Cortex of kidney (tissue), 1 donor: ENCODE measurements at places on chromosomes 12 and 14.

DNA sequence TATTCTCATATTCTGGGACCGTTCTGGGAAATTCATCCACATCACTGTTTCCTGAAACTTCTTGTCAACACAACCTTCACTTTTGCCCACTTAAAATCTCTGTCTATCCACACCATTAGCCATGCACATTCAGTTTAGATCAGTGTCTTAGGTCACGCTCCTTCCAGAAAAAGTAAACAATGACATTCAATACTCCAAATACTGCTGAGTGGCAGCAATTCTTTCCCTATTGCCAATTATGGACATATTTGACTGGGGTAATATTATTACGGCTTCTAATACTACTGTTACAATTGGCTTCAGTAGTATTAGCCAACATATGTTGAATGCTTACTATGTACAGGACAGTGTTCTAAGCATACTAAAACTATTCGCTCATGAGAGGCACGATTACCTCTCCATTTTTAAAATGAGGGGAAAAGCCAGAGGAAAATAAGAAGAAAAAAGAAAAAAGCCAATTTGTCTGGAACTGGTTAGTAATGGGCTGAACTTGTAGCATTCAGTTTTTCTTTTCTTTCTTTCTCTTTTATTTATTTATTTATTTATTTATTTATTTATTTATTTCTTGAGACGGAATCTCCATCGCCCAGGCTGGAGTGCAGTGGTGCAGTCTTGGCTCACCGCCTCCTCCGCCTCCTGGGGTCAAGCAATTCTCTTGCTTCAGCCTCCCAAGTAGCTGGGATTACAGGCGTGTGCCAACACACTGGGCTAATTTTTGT, 23.4 kb downstream of the LTBR start:
- no peak for DNase-seq

- no peak for DNase-seq
These were observed 623 bp upstream of the TSPAN8 start for GRCh38 chr12:71158361-71158882.

GRCh38 chr12:4285070-4285469, 11.5 kb downstream of the CCND2 start:
- no peak for DNase-seq

DNA sequence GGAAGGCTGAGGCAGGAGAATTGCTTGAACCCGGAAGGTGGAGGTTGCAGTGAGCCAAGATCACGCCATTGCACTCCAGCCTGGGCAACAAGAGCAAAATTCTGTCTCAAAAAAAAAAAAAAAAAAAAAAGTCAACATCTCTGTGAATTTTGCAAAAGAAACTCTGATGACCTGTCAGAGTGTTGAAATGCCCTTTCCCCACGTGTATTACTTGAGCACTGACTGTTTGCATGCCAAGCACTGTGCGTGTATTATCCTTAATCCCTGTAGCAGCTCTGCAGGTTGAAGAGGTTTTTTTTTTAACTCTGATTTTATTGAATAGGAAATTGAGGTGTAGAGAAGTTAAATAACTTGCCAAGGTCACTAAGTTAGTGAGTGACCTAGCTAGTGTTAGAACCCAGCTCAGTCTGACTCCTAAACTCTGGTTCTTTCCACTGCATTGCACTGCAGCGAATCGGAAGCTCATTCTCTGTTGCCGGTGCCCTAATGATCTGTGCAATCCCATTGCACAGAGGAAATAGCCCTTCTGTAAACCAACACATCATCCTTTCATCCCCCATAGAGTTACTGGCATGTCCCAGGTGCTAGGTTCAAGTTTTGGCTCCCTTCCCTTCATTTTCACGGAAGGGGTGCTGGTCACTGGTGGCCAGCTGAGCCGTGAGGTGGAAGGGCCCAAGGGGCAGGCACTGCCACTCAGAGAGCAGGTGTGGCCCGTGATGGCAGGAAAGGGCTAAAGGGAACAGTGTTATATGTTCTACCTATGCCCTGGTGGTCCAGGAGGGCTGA, 122.3 kb downstream of the EML1 start:
- no peak for DNase-seq

DNA sequence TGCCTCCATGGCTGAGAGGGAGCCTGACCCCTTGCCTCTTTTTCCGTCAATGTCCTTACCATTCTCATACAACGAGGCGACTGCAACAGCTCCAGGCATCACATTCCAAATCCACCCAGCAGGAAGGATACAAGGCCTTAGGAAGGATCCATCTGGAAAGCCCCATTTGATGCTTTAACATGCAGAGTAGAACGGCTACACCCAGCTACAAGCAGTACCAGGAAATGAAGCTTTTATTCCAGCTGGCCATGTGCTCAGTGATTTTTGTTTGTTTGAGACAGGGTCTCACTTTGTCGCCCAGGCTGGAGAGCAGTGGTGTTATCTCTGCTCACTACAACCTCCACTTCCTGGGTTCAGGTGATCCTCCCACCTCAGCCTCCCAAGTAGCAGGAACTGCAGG, 124.8 kb downstream of the TMEM132D start:
- DNase-seq, result no peak

- no peak for DNase-seq
These were observed 266.0 kb downstream of the ALG10 start for GRCh38 chr12:34287986-34288962.

GRCh38 chr14:73403181-73403752, 55.1 kb downstream of the NUMB start:
- no peak for DNase-seq

DNA sequence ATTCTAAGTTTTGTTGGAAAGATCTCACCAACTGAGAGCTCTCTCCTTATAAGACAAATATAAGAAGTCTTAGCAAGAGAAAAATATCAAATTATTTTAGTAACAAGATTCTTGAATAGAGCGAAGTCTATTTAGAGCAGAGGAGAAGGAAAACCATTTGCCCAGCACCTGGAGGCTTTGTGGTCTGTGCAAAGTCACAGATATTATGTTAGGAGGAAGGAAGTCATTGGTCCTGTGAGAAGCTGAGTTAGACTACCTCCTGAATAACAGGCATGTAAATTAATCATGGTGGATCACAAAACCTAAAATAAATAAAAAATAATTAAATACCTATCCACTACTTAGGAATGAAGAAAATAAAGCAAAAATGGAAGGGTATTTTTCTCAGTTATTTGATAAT, 38.4 kb upstream of the ATXN7L3B start:
- no peak for DNase-seq

DNA sequence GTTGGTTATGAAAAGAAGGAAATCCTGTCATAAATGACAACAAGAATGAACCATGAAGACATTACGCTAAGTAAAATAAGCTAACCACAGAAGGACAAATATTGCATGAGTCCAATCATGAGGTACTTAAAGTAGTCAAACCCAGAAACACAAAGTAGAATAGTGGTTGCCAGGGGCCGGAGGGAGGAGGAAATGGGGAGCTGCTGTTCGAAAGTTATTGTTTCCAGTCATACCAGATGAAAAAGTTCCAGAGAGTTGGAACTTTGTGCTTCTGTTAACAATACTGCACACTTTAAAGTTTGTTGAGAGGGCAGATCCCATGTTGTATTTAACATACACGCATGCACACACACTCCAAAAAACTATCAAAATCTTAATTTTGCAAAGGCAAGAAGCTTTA, 69.3 kb downstream of the COCH start:
- DNase-seq, result no peak

GRCh38 chr12:119989731-119990381, 820 bp downstream of the BICDL1 start:
- no peak for DNase-seq

DNA sequence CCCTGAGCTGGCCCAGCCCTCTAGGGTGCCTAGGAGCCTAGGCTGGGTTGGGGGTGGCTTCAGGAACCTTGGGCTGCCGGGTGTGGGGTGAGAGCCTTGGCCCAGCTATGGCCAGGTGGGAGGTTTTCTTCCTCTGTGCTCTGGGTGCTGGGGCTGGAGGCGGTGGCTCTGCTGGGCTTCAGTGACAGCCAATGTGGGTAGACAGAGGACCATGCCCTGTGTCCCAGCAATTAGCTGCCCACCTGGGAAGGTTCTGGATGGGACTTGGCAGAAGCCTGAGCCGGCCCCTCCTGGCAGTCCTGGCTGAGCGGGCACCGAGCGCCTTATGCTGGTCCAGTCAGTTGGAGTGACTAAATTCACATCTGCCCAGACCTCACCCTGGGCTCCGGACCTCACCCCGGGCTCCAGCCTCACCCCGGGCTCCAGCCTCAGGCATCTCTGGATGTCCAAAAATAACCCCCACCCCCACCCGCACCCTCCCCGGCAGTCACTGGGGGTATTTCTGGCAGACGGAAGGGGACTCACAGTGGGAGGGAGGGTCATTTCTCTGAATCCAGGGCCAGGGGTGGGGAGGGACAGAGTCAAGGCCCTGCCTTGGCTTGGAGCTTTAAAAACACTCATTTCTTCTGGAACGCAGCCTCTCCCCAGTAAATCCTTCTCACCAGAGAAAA, 46.9 kb downstream of the CYP46A1 start:
- DNase-seq, result no peak

- DNase-seq, result no peak
These were observed 68.8 kb downstream of the RPL10L start for GRCh38 chr14:46582826-46583225.

DNA sequence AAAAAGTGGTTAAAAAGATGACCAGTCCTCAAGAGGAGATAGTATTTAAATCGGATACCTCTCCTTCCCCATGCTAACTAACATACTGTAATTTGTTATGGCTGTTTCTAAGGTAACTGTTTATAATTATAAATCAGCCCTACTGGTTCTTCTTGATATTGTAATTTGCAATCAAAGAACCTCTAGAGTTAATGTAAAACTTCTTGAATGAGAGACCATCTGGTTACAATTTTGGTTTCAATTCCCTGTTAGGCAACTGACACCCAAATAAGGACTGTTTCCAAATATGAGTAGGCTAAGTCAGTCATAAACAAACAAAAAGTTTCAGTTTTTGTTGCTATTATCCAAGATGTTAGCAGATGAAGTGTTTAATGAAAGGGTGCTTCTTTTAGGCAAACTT, 120.2 kb upstream of the DNM1L start:
- no peak for DNase-seq

DNA sequence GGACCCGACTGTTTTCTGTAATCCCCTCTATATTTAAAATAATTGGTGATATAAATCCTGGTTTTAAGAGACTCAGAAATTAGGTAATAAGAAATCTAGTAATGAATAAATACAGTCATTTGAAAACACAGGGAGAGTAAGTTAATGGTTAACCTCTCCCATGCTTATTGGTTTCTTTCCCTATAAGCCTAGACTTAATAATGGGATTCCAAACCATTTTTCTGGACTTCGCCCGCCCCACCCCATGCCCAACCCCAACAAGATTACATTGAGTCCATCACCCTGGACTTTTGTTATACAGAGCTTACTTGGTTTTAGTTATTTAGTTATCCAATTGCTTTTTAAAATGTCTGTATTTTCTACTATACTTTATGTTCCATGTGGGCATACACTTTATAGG, 98.7 kb downstream of the WIF1 start:
- DNase-seq, result no peak

DNA sequence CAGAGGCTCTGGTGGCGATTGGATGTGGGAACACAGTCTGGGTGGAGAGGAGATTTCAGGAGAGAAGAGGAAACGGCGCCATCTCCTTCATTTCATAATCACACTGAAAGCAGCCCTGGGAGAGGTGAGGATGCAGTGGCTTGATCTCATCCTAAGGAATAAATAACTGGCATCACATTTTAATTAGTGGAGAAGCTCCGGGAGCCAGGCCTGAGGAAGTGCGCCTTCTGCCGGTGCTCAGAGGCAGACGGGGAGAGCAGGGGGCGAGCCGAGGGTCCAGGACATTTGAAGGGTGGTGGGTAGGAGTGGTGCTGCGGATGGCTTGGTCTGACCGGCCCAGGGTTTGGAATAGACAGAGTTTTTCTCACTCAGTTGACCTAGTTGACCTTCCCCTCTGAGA, 265.0 kb downstream of the CACNA1C start:
- DNase-seq, result no peak

DNA sequence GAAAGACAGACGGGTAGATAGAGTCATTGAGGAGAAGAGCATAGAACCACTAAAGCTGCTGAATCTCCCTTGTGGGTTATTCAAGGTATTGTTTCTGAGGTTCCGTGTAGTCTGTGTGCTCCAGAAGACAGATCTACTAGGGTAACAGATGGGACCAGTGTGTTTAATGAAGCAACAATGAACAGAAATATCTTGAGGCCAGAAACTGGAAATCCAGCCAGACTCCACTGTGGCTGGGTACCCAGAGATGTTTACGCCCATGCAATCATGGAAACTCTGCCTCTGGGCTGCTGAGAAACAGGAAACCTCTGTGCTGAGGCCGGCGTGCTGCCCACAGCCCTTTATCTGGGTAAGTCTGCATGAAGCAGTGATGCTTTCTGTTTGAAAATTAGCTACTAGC, 8.3 kb downstream of the PROX2 start:
- no peak for DNase-seq

- no peak for DNase-seq
These were observed 133.1 kb upstream of the ARID2 start for GRCh38 chr12:45596366-45596765.

DNA sequence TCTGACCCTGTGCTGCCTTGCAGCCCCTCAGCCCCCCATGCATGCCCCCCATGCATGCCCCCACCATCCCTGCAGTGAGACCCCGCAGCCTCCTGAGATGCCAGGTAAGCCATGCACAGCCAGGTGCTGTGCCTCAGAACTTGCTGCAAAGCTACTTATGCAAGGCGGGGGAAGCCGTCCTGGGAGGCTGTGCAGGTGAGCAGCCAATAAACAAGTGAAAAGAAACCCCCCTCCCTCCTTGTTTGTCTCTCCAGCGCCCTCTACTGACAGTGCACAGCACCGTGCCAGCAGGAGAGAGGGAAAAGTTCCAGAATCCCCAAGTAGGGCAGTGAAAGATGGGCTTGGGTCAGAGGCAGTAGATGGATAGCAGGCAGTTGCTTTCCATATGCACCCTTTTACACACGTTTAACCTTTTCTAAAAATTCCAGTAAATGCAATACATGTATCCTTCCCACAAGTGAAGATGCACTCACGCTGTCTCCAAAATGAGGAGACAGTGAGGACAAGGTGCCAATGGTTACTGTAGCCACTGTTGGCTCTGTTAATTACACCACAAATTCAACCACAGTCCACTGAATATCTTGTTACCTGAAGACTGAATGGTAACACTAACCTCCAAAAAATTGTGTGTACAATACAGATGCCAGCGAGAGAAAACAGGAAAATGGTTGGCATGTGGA, 18.0 kb downstream of the TNFAIP2 start:
- DNase-seq, result no peak

DNA sequence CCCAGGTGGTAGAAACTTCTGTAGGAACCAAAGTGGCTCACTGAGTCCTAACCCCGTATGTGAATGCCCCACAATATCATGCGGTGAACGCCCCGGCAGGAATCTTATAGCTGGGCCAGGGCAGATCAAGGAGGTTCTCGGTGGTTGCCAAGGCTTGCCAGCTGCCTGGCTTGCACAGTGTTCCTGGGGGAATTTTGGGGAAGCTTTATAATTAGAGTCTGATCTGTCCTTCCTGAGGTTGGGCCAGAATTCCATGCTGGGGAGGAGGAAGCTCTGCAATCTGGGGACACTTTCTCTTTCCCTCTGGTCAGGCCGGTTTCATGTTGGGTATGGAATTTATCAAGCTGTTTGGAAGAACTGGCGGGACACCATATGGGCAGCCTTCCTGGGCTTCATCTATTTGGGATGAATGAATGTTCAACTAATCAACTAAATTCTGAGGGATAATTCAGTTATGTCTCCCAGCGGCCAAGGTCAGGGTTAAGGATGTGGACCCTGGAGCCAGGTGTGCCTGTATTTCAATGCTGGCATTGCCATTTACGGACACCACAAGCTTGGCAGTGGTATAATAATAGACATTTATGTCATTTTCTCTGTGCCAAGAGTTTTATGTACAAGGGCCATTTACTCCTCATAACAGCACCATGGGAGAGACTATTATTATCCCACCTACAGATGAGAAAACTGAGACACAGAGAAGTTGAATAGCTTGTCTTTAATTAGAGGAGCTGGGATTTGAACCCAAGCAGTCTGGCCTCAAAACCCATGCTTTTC, 54.3 kb downstream of the SVOP start:
- no peak for DNase-seq
